AG04450 (cell line): ENCODE measurements at places on chromosomes 16 and 17.

- DNase-seq, result no peak
Measured at GRCh38 chr17:8141045-8141444, 11.2 kb downstream of the PER1 start.

DNA sequence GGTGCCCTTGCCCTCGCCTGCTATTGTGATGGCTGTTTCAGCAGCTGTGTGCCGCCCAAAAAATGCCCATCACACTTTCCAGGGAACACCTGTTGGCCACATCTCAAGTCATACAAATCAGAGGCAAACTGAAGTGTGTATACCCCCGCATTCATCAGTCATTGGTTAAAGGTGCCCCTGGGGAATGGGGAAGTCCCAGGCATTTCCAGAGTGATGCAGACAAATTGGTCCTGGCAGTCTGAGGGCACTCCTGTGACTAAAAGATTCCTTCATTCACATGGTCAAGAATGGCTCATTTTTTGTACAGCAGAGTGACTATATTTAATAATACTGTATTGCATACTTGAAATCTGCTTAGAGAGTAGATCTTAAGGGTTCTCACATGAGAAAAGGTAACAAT lies 102.9 kb upstream of the TMEM97 start:
- no peak for DNase-seq

DNA sequence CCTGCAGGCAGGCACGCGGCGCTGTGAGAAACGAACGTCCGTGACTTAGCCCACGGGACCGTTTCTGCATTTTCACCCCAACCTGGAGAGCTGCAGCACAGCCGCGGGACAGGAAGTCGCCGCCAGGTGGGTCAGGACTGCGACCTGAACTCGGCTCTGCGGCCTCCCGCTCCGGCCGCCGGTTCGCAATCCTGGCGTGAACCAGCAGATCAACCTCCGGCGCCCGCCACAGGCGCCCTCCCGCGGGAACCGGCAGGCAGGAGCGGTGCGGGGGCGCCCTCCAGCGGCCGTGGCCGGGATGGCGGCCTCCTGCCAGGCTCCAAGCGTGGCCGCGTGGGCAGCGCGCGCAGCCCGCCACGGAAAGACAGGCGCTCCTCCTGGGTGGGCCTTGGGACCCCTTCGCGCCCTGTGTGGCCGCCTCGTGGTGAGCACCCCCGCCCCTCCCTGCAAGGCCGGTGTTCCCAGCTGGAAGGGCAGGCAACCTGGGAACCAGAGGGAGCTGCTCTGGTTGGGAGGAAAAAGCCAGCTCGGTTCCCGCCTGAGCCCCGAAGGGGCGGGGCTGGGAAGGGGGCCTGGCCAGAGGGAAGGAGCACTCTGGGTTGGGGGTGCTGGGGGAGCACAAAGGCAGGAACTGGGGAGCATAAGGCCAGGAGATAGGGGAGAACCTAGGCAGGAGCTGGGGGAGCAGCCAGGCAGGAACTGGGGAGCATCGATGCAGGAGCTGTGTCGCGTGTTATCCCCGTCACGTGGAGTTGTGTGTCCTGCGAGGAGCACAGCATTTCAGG lies 28.2 kb downstream of the ACTG1 start:
- DNase-seq, result no peak

GRCh38 chr17:35372846-35373533 lies 431 bp downstream of the SLFN11 start:
- DNase-seq, result no peak

GRCh38 chr17:75765981-75766380 lies 989 bp upstream of the GALK1 start:
- DNase-seq, result no peak

DNA sequence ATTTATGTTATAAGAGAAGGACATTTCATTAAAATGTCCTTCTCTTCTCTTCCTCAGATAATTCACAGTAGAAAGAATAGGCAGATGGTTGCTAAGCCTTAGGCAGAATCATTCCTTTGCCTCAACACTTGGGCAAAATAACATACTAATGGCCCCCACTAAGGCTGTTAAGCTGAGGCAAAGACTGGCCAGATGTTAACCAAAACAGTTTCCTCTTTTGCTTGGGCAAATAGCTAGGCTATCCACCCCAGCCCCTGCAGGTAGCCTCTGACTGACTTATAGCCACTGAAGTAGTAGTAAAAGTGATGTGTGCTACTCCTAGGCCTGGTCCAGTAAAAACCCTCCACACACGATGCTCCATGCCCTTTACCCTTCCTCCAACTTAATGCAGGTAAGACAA lies 55.2 kb downstream of the SPAG9 start:
- DNase-seq, result no peak

DNA sequence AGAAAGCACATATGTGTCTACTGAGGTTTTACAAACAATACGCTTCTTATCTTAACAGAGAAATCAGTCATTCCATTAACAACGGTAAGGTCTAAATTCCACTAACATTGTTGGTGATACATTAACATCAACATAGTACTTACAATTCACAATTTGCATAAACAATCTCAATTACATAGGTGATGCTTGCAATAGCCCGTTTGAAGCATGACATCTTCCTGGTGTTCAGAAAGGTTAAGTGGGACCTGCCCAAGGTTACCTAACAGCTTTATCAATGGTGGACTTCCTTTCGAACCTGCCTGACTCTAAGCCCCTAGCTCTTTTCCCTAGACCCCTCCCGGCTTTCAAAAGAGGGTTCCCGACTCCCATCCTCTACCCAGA lies 699 bp downstream of the FAM222B start:
- DNase-seq, result no peak

- DNase-seq, result no peak
Measured at GRCh38 chr17:61431594-61432311, 20.5 kb upstream of the TBX4 start.
